ENCODE measurements at places on chromosomes 6 and 20. TPM values are rescaled to one million over a fixed set of nuclear protein-coding genes. Genes with fewer than 3 reads are reported as not detected.

TINAG gene
- total RNA-seq, result not detected

FAM209B gene
- not detected for total RNA-seq

VSX1 gene
- total RNA-seq, result not detected

SLC32A1 gene
- not detected for total RNA-seq

UCKL1 gene
- total RNA-seq, result 47.4 TPM

SAMD10 gene
- total RNA-seq, result 13.4 TPM

SEMG1 gene
- total RNA-seq, result not detected

GGTLC1 gene
- not detected for total RNA-seq

SMAP1 gene
- 14.9 TPM for total RNA-seq

OR2J3 gene
- total RNA-seq, result not detected

C6orf132 gene
- total RNA-seq, result 66.0 TPM

BHLHE23 gene
- total RNA-seq, result not detected

POU3F2 gene
- 0.07 TPM for total RNA-seq

ERMARD gene
- total RNA-seq, result 24.2 TPM

PRRC2A gene
- 123 TPM for total RNA-seq

SLCO4A1 gene
- total RNA-seq, result 162 TPM

FOXS1 gene
- total RNA-seq, result not detected

WFDC10B gene
- not detected for total RNA-seq

GPR6 gene
- not detected for total RNA-seq

KCNK15 gene
- 3.0 TPM for total RNA-seq

ESR1 gene
- 2.2 TPM for total RNA-seq

PAX1 gene
- total RNA-seq, result not detected

LZTS3 gene
- 8.9 TPM for total RNA-seq

RPP21 gene
- 161 TPM for total RNA-seq

ADA gene
- total RNA-seq, result 12.4 TPM

OR5V1 gene
- total RNA-seq, result not detected

RIMS4 gene
- total RNA-seq, result 0.04 TPM

TRIM40 gene
- total RNA-seq, result not detected

OPN5 gene
- not detected for total RNA-seq

RUNX2 gene
- 7.3 TPM for total RNA-seq

PDYN gene
- total RNA-seq, result not detected

MYH7B gene
- 0.04 TPM for total RNA-seq

DPPA5 gene
- not detected for total RNA-seq

DZANK1 gene
- 2.6 TPM for total RNA-seq

RNASET2 gene
- 77.4 TPM for total RNA-seq

DYNLRB1 gene
- 153 TPM for total RNA-seq

POM121L2 gene
- total RNA-seq, result not detected
